EL (cell line): ENCODE measurements at places on chromosomes 2 and 18.

DNA sequence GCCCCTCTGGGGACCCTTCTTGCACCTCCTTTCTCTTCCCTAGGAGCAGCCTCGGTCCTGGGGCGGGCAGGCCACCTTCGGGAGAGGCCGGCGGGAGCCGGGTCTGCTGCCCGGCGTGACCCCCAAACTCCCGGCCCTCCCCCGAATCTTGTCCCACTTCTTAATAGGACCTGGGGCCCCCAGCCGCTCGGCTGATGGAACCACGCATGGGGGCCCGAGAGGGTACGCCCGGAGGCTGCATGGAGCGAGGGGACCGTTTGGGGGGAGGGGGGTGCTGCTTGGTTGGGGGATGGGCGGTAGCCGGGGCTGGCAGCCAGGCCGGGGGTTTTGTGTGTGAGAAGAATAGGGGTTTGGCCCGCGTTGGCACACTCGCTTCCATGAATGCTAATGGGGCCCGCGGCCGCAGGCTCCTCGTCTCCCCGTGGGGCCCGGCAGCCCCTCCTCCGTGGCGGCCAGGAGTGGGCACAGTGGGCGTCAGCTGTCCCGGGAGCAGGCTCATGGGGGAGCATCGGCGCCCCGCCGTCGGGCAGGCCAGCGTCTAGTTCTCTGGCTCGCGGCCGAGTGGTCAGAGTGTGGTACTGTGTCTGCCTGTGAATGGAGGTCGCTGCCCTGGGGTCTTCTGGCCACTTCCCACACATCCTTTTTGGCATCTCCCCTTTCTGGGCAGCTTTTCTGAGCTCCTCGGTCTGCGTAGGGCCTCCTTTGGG is 1.0 kb downstream of the GAREM2 start:
- no peak for DNase-seq

GRCh38 chr2:188931361-188931760 is 42.8 kb upstream of the COL3A1 start:
- peak; percentile 5 for DNase-seq

- DNase-seq = peak; percentile 50
Measured at GRCh38 chr2:197011801-197012641, 85.5 kb upstream of the PGAP1 start.

DNA sequence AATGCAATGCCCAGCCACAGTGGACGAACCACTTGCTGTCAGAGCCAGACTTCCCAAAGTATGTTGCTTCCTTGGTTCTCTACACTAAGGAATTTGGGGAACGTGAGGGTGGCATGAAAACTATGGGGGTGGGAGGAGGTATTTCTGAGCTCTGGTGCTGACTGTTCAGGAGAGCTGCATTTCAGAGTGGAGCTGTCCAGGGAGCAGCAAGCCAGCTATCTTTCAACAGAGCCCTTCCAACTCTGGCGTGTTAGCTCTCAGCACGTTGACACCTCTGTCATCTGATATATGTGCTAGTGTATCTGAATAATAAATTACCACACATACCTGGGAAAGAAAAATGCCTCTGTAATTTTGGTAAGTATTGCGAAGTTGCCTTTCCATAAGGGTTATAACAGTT is 66.1 kb downstream of the SAP130 start:
- DNase-seq = no peak

- no peak for DNase-seq
Measured at GRCh38 chr18:62586781-62587487, 64.1 kb downstream of the ZCCHC2 start.

DNA sequence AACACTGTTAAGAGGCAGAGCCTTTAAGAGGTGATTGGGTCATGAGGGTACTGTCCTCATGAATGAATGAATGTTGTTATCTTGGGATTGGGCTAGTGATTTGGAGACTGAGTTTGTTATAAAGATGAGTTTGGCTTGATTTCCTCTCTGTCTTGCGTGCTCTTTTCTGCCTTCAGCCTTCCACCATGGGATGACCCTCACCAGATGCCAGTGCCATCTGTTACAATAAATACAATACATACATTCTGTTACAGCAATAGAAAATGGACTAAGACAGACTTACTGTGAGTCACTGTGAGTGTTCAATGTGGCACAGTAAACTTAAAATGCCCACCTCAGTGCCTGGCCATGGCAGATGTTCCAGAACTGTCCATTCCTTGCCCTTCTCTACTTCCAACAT is 95.0 kb upstream of the ZFP36L2 start:
- DNase-seq = no peak
